ENCODE measurements at places on chromosomes 6 and 20.

- peak; percentile 59 for DNase-seq
Measured at GRCh38 chr6:73519926-73520687, 725 bp downstream of the EEF1A1 start.

DNA sequence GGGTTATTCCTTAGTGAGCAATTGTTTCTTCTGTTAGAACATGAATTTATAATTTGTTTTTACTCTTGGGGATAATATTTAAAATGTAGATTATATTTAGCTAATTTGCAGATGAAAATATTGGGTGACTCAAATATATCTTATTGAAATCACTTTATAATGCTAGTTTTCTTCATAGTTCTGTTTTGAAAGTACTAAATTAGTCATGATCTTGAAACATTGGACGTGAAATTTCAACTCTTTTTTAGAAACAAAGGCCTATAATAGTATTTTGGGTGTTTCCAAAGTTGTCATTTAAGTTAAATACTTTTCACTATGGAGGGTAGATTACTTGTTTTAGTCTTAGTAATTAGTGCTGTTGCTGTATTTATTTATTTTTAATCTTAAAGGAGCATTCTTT is 250.9 kb downstream of the UTRN start:
- DNase-seq: no peak

DNA sequence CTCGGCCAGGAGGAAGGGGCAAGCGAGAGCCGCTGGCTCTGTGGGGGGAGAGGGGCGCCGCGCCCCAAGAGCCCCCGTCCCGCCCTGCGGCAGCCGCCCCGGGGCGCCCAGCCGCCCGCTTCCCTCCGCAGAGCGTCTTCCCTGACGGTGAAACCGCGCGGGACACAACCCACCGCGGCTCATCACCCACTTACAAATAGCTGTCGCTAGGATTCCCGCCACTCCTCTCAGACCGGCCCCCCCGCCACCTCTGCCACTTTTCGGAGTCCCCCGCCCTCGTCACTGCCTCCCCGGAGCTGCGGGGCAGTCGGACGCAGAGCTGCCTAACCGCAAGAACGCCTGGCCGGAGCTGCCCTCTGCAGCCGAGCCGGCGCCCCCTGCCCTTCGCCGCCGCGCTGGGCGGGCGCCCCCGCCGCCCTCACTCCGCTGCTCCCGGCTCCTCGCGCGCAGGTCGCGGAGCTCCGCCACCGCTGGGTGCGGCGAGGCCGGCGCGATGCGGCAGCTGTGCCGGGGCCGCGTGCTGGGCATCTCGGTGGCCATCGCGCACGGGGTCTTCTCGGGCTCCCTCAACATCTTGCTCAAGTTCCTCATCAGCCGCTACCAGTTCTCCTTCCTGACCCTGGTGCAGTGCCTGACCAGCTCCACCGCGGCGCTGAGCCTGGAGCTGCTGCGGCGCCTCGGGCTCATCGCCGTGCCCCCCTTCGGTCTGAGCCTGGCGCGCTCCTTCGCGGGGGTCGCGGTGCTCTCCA is at the start of gene SLC35D3:
SLC35D3 (plus strand) TSS at position 366 of the 749 bp plus-strand sequence; CDS start at position 494, 128 bp downstream.
- DNase-seq: no peak

GRCh38 chr20:44361021-44361420 is 5.5 kb downstream of the HNF4A start:
- no peak for DNase-seq

GRCh38 chr20:41180599-41181333 is 43.4 kb downstream of the PLCG1 start:
- no peak for DNase-seq

GRCh38 chr20:32780749-32781655 is 18.8 kb downstream of the DNMT3B start:
- DNase-seq: no peak

DNA sequence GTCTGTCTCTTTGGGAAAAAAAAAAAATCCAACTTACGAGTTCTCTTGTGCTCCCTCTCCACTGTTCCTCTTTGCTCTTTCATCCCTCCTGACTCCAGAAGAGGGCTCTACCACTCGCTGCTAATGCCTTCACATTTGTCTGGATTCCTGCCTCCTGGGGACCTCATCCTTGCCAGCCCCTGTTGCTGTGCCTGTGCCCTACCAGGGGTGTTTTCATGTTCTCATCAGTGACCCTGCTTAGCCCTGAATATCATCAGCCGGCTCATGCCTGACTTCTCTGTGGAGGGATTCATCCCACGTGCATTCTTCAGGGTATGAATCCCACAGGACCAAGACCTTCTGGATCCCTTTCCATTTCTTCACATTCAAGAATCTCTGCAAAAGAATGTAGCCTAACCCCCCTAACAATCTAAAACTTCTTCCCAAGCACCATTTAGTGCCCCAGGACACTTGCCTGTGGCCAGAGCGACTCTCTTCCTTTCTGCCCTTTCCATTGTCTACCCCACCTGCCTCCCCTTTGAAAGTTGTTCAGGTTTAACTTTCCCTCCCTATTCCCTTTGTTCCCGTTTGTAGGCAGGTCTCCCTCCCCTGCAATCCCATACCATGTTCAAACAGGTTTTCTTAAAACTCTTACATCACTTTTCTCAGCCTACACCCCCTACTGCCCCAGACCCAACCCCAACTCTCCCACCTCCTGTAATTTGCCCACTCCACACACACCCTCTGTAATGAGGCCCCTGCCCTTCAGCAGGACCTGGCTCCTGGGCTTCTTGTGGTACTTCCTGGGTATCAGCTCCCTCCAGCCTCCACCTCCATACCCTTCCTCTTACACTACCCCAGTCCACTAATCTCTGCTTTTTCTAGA is 50.2 kb downstream of the RREB1 start:
- DNase-seq: no peak

DNA sequence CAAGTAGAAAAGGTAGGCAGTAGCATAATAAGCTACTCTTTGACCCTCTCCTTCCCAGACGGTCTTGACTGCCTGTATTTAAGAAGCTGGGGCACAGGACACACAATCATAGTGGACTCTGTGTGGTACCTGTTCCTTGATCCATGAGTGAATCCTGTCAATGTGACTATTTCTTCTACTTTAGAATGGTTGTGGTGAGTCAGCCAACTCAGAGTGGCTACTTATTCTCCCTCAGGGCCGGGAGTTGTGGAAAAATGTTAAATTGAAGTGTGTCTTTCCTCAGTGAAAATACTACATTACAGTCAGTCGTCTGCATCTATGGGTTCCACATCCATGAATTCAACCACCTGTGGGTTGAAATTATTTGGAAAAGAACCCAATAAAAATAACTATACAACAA is 30.8 kb upstream of the PREP start:
- no peak for DNase-seq

DNA sequence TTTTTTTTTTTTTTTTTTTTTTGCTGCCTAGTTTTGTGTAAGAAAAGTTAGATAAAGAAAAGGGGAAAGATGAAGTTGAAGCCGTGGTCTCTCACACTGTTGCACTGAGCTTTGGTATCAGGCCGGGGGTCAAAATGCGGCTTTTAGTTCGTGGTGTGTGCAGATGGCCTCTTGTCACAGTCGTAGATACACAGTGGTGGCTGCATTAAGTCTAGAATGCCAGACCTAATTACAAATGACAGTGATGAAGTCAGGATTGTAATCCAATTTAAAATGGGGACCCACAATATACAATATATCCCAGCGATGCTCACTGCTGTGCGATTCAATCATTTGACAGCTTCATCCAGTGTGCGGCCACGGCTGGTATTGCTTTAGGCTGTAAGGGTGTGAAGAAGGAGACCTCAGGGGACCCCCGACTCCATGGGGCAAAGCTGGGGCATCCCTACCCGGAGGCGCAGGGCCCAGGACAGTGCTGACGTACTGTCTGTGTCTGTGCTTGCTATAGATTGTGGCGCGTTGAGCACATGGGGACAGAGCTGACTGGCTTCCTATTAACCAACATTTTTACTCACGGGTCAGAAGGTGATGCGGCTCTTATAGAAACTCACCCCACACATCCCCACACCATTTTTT is 210.0 kb upstream of the SOX4 start:
- DNase-seq: no peak
